ENCODE measurements at places on chromosomes 3 and 15.

DNA sequence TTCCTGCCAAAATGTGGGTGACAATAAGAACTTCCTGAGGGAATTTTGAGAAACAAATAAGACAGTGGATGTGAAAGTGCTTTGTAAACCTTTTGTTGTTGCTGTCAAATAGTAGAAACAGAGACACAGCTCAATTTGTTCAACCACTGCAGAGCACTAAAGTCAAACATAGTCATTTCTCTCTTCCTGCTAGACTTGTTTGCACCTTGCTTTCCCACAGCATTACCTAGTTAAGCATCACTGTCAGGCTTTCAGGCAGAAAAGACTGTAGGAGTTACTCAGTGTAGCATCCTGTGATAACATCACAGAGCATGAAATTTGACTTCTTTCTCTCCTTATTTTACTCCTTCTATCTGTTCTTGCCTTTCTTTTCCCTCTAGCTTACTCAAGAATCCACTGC lies 27.1 kb downstream of the SLC12A1 start:
- DNase-seq = no peak

GRCh38 chr3:25182794-25183193 lies 245.3 kb upstream of the RARB start:
- no peak for DNase-seq

DNA sequence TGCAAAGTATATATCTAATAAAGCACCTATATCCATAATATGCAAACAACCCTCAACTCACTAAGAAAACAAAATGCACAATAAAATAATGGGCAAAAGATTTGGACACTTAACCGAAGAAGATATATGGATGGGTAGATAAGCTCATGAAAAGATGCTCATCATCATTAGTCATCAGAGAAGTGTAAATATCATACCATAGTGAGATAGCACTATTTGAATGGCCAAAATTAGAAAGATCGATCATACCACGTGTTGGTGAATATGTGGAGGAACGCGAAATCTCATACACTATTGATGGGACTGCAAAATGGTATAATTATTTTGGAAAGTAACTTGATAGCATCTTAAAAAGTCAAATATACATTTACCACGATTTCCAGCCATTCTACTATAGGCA lies 40.5 kb downstream of the PLS1 start:
- DNase-seq = no peak

DNA sequence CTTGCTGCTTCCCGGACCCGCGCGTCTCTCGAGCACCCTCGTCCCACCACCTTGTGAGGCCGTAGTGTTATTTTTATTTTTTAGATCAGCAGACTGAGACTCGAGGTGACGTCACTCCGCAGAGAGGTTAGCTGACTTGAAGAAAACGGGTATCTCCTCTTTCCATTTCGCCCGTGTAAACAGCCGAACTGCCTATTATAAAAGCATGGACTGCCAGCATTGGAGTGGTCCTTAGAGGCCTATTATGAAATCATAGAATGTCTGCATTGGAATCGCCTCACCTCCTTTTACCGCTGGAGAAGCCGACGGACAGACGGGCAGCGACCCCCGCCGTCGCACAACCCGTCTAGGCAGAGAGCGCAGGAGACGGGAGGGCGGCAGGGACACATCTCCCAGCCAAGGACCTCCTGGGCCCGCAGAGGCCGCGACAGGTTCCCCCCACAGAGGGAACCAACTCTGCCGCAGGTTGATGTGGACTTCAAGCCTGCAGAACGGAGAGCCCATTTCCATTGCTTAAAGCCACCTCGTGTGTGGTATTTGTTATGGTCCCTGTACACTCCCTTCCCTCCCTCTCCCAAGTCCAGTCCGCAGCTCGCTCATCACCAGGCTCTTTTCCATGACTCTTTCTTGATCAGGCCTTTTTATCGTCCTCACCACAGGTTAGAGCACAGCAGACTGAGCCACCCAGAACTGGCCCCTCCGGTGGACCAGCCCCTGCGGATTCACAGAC lies 540 bp upstream of the PPP1R2 start:
- DNase-seq = no peak

DNA sequence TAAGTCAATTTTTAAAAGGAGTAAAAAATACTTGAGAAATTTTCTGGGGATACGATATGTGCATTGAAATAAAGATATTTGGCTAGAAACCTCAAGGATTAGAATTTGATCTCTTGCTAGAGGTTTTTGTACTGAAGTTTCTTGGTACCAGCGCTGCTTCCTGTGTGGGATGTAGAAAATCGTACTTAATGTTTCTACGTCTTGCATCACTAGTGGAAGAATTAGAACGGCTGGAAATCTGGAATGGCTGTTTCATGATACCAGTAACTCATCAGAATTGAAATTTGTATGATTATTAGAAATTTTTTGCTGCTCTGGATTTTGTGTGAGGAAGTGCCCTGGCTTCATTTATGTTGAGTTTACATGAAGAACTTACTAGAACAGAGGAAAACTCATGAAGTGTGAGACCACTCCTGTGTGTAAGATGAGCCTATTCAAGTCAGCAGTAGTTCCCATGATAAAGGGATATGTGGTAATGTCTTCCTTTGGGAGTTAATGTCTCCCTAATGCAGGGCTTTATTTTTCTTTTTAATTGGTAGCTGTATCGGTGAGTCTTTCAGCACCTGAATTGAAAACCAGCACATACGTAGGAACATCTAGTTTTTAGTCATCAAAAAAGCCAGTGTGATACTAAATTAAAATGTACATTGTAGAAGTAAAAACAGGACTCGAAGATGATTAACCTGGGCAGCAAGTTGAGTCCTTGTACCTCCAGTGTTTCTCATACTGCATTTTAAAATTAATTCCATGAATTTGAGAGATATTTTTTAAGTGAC lies 3.2 kb downstream of the KBTBD8 start:
- DNase-seq = no peak

DNA sequence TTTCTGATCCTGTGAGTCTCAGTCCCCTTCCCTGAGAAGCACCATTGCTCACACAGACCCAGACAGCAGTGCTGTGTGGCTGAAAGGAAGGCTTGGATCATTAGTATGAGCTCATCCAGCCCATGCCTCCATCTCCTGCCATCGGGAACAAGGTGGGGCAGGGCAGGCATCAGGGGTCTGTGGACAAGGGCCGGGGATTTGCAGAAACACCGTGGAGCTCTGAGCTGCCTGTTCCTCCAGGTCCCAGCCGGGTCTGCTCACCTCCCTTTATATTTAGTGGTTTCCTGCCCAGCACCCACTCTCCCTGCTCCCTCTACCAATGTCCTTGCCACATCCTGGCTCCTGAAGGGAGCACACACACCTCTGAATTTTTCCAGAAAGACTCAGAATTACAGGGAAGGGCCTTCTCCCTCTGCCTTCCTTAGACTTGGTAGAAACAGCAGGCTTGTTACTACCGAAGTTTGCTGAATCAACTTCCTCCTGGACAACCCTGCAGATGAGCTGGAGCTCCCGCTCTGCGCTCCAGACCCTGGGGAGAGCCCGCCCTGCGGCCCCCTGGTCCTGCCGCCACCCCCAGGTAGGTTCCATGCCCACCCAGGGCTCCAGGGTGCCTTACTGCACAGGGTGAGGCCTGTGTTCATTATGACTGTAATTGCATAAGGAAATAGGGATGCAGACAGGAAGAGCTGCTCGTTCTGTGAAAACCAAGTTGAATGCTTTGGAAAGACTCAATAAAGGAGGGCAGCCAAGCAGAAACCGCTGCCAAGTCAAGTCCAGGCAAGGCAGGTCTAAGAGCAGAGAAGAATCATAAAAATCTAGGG lies 128.1 kb downstream of the NSMCE3 start:
- no peak for DNase-seq

GRCh38 chr3:76345878-76346277 lies 560.5 kb upstream of the ZNF717 start:
- DNase-seq = no peak

GRCh38 chr3:45781271-45781670 lies 15.1 kb downstream of the SLC6A20 start:
- DNase-seq = no peak
